Activated CD4-positive, alpha-beta T cell treated with anti-CD3 and anti-CD28 coated beads for 36 hours (primary cell): ENCODE measurements at places on chromosomes 6 and 20. TPM values are rescaled to one million over a fixed set of nuclear protein-coding genes. Genes with fewer than 3 reads are reported as not detected.

Gene IP6K3
- not detected for total RNA-seq

- H3K4me3 ChIP-seq, result no peak overlapping the region
- no peaks in the 10 kb centered on the region for H3K27me3 ChIP-seq
- H3K27ac ChIP-seq, result peak overlapping the region; percentile 89
Measured at GRCh38 chr6:118495485-118496280, 52.4 kb upstream of the PLN start.

DNA sequence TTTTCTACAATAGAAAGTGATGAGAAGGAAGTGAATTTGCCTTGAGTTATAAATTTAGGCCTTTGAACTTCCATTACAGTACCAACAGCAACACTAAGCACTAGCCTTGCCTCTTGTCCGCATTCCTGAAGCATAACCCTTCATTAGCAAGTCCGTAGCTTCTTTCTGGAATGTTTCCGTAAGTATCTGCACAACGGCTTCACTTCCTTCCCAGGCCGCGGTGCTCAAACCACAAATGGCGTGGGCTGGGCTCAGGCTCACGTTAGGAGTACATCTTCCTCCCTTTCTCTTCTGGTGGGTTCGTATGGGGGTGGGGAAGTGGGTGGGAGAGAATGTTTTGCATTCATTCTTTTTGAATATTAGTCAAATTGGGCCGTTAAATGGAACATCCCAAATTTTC is 193.8 kb upstream of the SNX9 start:
- no peaks in the 10 kb centered on the region for H3K27me3 ChIP-seq
- no peak overlapping the region for H3K4me3 ChIP-seq
- H3K4me1 ChIP-seq, result peaks cover 8% of the 10 kb centered on the region
- no peaks in the 10 kb centered on the region for H3K36me3 ChIP-seq
- peak; percentile 20 for DNase-seq

Gene GPR31
- not detected for total RNA-seq

- H3K36me3 ChIP-seq, result no peaks in the 10 kb centered on the region
- H3K4me1 ChIP-seq, result peaks cover 17% of the 10 kb centered on the region
- H3K27ac ChIP-seq, result no peak overlapping the region
- DNase-seq, result peak; percentile 58
- H3K4me3 ChIP-seq, result no peak overlapping the region
Measured at GRCh38 chr6:2542858-2543218, 207.9 kb downstream of the MYLK4 start.

Gene ID1
- 3.5 TPM for total RNA-seq

GRCh38 chr6:167475947-167476346 is 151.1 kb downstream of the TTLL2 start:
- no peak overlapping the region for H3K27ac ChIP-seq
- H3K36me3 ChIP-seq, result no peaks in the 10 kb centered on the region
- no peak for DNase-seq
- no peaks in the 10 kb centered on the region for H3K4me1 ChIP-seq
- peaks cover 10% of the 10 kb centered on the region for H3K27me3 ChIP-seq
- H3K4me3 ChIP-seq, result no peak overlapping the region

GRCh38 chr20:17651129-17651759 is 30.8 kb downstream of the RRBP1 start:
- H3K4me1 ChIP-seq, result peaks cover 10% of the 10 kb centered on the region
- no peaks in the 10 kb centered on the region for H3K27me3 ChIP-seq
- H3K36me3 ChIP-seq, result no peaks in the 10 kb centered on the region
- no peak for DNase-seq

Gene OR12D3
- total RNA-seq, result not detected

Gene SULF2
- 0.09 TPM for total RNA-seq

Gene PKHD1
- total RNA-seq, result 0.02 TPM

DNA sequence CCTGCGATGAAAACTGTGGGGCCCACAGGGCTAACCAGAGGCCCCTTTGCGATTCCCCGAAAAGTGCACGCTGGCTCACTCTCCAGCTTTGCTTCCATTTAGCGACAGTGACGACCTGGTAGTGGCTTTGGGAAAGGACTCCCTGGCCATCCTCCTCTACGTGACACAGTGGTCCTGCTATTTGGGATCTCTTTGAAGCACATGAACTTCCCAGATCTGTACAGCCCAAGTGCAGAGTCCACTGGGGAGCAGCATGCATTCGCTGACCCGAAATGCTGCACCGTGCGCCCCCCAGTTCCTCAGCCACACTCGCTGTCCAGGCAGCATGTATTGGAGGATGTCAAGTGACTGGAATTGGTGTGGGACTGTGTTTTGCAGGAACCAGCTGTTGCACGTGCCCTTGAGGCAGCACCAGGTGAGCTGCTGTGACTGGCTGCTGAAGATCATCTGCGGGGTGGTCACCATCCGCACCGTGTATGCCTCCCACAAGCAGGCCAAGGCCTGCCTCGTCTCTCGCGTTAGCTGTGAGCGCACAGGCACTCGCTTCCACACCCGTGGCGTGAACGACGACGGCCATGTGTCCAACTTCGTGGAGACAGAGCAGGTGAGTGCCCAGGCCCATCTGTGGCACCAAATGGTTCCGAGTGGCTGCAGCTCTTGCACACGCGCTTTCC is 51.6 kb downstream of the SYNJ2 start:
- no peaks in the 10 kb centered on the region for H3K27me3 ChIP-seq
- H3K27ac ChIP-seq, result no peak overlapping the region
- H3K36me3 ChIP-seq, result peaks cover 36% of the 10 kb centered on the region
- H3K4me3 ChIP-seq, result no peak overlapping the region
- no peak for DNase-seq
- H3K4me1 ChIP-seq, result peaks cover 14% of the 10 kb centered on the region

GRCh38 chr6:116003668-116004067 is 57.0 kb downstream of the FRK start:
- peaks cover 7% of the 10 kb centered on the region for H3K27me3 ChIP-seq
- no peaks in the 10 kb centered on the region for H3K36me3 ChIP-seq

DNA sequence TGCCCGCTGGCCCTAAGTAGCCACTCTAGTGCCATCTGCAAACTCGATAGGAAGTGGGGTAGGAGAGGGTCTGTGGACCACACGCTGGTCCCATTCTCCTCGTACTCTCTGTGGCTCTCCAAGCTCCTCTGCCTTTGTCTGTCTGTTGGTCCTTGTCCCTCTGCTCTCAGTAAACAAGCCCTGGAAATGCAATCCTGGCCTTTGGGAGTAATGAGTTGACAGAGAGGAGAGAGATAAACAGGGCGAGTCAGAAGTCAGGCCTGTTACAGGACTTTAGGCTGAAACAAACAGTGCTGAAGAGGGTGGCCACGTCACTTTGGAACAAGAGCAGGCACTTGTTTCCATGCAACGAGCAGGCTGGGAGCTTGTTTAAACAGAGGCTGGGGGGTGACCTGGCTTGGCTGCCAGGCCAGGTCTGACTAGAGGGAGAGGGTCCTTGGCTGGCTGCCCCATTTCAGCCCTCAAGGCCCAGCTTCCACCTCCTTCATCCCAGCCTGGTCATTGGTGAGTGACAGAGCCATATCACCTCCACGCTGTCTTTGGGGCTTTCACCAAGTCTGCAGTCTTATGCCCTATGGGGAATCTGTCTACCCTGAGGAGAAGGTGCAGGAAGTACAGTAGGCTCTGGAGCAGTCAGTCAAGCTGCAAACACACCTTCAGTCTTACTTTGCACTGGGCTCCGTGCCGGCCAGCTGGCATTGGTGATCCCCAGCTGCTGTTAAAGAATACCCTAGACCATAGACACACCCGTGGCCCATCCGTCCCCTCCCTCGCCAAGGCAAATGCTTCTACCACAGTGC is 22.6 kb downstream of the FOXP4 start:
- no peak overlapping the region for H3K4me3 ChIP-seq
- peaks cover 24% of the 10 kb centered on the region for H3K36me3 ChIP-seq
- DNase-seq, result no peak

DNA sequence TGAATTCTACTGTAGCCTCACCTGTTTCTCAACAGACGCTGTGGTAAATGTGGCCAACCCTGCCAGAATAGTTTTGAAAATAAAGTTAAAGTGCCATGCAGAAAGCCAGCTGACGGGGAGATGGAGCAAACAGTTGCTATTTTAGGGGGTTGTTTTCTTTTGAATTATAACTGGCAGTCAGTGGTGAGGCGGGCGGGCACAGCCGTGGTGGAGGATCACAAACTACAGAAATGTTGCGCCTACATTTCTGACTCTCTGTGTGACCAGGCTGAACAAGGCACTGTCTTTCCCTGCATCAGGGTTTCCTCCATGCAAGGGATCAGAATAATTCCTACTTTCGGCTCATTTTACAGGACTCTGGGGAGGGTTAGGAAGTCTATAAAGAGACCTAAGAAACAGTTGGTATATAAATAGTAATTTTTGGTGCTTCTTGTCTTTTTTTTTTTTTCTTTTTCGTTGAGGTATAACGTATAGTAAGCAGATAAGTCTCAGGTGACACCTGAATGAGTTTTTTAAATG is 17.2 kb downstream of the CHMP4B start:
- H3K27me3 ChIP-seq, result no peaks in the 10 kb centered on the region
- DNase-seq, result no peak
- peaks cover 64% of the 10 kb centered on the region for H3K4me1 ChIP-seq
- H3K27ac ChIP-seq, result no peak overlapping the region
- H3K4me3 ChIP-seq, result no peak overlapping the region

DNA sequence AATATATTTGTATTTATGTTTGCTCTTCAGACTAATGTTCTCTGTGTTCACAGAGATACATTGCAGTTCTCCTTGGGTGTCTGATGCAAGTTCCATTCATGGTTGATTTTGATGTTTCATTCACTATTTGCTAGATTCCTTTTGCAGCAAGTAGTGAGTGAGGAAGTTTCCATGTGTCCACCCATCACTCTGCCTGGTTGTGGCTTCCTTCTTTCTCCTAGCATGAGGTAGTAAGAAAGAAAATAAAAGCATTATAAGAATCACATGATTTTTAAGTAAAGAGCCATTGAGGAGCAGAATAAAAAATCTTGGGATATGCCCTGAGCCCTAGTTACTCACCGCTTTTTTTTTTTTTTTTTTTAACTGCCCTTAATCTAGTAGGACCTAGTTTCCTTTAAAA is 8.7 kb downstream of the SASH1 start:
- no peak overlapping the region for H3K4me3 ChIP-seq
- no peak overlapping the region for H3K27ac ChIP-seq
- H3K27me3 ChIP-seq, result peaks cover 19% of the 10 kb centered on the region
- H3K4me1 ChIP-seq, result no peaks in the 10 kb centered on the region

Gene KHDC1
- 4.2 TPM for total RNA-seq

DNA sequence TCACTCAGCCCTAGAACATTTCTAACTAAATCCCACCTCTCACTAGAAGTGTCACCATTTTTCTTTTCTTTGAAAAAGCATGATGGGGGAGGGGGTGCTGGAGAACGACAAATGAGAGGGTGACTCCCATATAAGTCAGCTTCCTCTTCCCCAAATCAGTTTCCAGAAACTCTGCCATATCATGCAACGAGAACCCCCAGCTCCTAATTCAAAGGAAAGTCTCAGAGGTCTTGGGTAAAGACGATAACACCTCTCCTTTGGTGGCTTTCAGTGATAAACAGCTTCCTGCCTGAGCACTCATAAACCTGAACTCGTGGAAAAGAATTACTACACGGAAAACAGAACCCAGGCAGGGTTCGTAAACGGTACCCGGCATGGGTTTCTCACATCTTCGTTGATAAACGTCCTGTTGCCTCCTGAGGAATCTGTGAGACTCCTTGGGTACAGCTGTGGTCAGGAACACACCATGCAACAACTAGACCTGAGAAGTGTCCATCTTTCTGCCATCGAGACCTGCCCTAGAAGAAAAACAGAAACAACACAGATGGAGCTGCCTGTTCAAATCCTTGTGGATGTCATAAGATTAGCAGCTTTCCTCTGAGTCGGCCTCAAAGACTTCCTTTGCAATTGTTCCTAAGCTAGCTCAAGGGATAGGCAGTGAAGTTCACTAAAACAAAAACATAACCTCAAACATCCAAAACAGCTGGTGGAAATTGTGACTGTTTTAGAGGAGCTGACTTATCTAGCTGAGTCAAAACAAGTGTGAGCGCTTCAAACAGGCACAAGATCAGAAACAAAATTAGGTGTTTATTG is 185.8 kb upstream of the PRDM1 start:
- H3K27me3 ChIP-seq, result peaks cover 4% of the 10 kb centered on the region
- DNase-seq, result peak; percentile 36
- peaks cover 2% of the 10 kb centered on the region for H3K36me3 ChIP-seq
- H3K4me3 ChIP-seq, result peak overlapping the region; percentile 51
- H3K4me1 ChIP-seq, result peaks cover 24% of the 10 kb centered on the region

GRCh38 chr20:2168946-2169345 is 67.3 kb downstream of the STK35 start:
- H3K36me3 ChIP-seq, result no peaks in the 10 kb centered on the region
- no peak overlapping the region for H3K4me3 ChIP-seq
- no peak overlapping the region for H3K27ac ChIP-seq
- DNase-seq, result no peak

Gene PNPLA1
- total RNA-seq, result not detected

GRCh38 chr20:31602431-31602778 is 2.7 kb upstream of the ID1 start:
- peaks cover 33% of the 10 kb centered on the region for H3K27me3 ChIP-seq
- no peak for DNase-seq
- H3K27ac ChIP-seq, result no peak overlapping the region

GRCh38 chr6:39295611-39296011 is 18.6 kb downstream of the KCNK17 start:
- no peaks in the 10 kb centered on the region for H3K36me3 ChIP-seq
- peaks cover 2% of the 10 kb centered on the region for H3K27me3 ChIP-seq
- H3K4me1 ChIP-seq, result no peaks in the 10 kb centered on the region
- no peak overlapping the region for H3K27ac ChIP-seq
- no peak overlapping the region for H3K4me3 ChIP-seq
- no peak for DNase-seq

Gene DNMT3B
- 1.6 TPM for total RNA-seq

DNA sequence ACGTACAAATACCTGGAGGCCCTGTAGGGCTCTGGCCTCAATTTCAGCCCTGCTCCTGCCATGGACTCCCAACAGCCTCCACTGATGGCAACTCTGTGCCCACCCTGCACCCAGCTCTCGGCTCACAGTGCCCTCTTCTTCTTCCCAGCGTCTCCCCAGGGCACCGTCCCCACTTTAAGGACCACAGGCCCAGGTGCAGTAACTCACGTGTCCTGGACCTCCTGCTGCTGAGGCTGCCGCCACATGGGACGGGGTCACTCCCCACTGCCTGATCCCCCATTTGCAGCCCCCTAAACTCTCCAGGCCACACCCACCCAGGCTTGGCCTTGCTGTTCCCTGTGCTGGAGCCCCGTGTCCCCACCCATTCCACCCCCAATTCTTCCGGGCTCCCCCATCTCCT is 223.4 kb downstream of the PREX1 start:
- no peak overlapping the region for H3K4me3 ChIP-seq
- no peak for DNase-seq

Gene TRIM15
- 0.18 TPM for total RNA-seq

Gene HLA-DOB
- total RNA-seq, result 1.6 TPM

Gene SYCP2L
- not detected for total RNA-seq

DNA sequence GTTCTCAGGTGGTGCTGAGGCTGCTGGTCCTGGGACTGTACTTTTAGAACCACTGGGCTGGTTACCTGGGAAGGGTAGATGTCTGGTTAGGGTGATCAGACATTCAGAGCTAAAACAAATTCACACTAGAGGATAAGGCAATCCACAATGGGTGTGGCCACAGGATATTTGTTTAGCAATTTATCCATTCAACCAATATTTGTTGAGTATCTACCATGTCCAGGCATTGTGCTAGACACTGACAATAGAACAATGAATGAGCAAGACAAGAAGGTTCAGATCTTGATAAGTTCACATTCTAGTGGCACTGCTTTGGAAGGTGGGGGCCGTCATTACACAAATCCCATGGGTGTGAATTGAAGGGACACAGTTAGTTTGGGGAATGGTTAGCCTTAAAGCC is 131.7 kb downstream of the BCAS1 start:
- no peak overlapping the region for H3K27ac ChIP-seq
- H3K27me3 ChIP-seq, result no peaks in the 10 kb centered on the region
- peaks cover 43% of the 10 kb centered on the region for H3K4me1 ChIP-seq
